Activated CD8-positive, alpha-beta T cell treated with anti-CD3 and anti-CD28 coated beads, Interleukin-2, amount 10 ng/mL, durations not matched to agents 7 days and 5 days (primary cell): ENCODE measurements at places on chromosomes 4 and X.

DNA sequence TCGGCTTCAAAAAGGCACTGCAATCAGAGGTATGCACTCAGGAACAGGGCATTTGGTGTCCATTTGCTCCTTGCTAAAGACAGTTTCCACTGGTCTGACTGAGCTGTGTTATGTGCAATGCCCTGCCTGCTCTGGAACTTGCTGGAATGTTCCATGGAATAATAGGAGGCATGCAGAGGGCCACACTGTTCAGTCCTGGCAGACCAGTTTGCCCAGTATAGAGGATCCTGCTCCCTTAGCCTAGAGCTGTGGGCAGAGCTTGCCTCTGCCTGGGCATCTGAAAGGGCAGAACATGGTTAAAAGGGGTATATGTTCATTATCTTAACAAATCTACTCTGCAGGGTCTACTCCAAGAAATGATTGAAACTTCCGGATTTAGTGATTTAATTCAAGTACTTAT is 27.8 kb upstream of the CD99L2 start:
- no peak for DNase-seq

- no peak for DNase-seq
Observed at GRCh38 chrX:110123331-110123782, 120.4 kb downstream of the TMEM164 start.

- DNase-seq = no peak
Observed at GRCh38 chrX:131752493-131753198, 208.8 kb downstream of the OR13H1 start.

- DNase-seq = no peak
Observed at GRCh38 chrX:45696736-45697135, 496.1 kb upstream of the DIPK2B start.

GRCh38 chr4:123120473-123120872 is 198.1 kb upstream of the NUDT6 start:
- DNase-seq = no peak
